Stimulated activated CD8-positive, alpha-beta memory T cell treated with anti-CD3 and anti-CD28 coated beads, Interleukin-4, amount 100 ng/mL, for 4 hours (primary cell): ENCODE measurements at places on chromosomes 4 and X.

GRCh38 chr4:133154725-133155124 lies 5.6 kb downstream of the PCDH10 start:
- DNase-seq: no peak

- no peak for DNase-seq
Observed at GRCh38 chrX:44447214-44447613, 95.4 kb downstream of the FUNDC1 start.

DNA sequence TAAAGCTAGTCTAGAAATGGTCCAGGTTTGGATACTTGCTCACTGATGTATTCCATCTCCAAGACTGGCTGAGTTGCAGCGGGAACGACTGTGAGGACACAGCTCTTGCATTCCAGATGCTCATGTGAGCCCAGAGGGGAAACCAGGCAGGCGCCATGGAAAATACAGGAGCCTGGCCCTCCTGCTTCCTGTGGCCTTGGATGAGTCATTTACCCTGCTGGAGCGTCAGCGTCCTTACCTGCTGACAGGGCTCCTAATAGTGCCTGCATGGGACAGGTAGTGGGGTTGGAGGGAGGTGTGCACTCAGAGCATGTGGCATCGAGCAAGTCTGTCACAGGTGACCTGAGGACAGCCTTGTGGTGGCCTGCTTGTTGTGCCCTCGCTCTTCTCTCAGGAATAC lies 69.4 kb downstream of the NSG1 start:
- DNase-seq: no peak

DNA sequence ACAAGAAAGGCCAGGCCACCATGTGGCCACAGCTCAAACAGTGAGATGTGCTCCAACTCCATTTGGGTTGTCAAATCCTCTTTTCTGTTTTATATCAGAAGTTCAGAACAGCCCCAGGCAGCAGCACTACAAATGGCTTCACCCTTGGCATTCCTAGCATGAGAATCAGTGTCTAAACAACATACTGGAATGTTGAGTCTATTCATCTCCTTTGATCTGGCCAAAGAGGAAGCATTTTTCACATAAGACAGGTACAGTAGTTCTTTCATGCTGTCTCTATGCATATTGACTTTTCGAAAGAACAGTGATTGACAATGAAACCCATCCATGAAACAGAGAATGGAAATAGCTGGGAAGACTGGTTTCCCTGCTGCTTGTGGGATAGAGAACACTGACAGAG lies 289.5 kb downstream of the USP46 start:
- DNase-seq: no peak

DNA sequence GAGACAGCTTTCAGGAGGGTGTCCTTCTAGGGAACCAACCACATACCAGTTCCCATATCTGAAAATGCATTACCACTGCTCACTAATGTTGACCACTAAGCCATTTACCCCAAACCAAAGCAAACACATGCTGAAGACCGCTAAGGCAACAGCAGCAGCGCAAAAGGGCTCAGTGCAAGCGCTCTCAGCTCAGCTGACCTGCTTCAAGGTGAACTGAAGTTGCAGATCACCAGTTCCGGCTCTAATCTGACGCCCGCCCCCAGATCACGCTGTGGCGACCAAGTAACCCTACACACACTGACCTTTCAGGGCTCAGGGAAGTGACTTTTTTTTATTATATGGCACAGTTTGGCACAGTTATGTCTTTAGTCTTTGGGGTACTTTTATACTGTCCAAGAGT lies 5.8 kb downstream of the MECP2 start:
- DNase-seq: no peak

GRCh38 chrX:96650023-96650422 lies 34.6 kb upstream of the DIAPH2 start:
- DNase-seq: no peak

- DNase-seq: no peak
Observed at GRCh38 chrX:11287505-11287904, 5.7 kb upstream of the AMELX start.

- DNase-seq: no peak
Observed at GRCh38 chr4:130125467-130125866, 1029.5 kb downstream of the C4orf33 start.

DNA sequence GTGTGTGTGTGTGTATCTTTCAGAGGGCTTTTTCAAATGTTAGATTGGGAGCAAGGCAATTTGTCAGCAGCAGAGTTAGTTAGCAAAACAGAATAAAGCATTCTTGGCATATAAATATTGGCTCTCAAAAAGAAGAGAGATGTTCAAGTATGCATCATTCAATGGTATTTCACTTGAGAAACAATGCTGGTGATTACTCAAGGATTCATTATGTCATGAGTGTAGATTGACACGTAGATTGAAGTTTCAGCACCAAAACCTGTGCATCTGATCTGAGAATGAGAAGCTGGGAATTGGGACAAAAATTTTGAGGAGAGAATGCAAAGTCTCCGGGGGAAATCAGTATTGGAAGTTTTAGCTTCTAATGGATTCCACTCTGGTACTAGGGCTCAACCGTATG lies 241.4 kb downstream of the FRMPD4 start:
- no peak for DNase-seq

DNA sequence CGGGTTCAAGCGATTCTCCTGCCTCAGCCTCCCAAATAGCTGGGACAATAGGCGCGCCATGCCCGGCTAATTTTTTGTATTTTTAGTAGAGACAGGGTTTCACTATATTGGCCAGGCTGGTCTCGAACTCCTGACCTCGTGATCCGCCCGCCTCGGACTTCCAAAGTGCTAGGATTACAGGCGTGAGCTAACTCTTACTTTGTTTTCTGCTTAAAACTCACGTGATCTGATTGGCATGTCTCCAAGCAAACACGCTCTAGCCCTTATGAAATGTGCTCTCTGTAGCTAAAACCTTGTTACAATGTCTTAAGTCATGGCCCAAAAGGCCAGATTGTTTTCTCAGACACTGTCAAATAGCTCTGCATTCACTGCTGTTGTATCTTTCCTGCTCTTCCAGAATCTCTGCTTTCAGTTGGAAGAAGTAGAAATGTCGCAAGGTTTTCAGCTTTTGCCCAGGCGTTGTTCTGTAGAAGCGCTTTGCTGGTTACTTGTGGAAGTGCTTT lies 39.7 kb upstream of the OGT start:
- DNase-seq: no peak

DNA sequence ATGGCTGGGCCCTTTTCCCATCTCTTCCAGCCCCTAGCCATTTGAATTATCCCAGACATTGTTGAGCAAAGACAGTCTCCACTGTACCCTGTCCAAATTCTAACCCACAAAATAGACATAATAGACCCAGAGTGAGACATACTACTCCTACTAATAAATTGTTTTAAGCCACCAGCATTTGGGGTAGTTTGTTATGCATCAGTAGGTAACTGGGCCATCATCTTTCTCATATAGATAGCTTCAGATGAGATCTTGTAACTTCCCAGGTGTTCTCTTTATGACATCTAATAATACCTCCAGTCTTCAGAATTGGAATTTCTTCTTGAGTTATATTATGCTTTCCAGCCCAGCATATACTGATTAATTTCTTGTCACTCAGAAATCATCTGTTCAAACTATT lies 117.2 kb upstream of the OTUD4 start:
- DNase-seq: no peak
